ENCODE measurements at places on chromosomes 7 and 10. TPM values are rescaled to one million over a fixed set of nuclear protein-coding genes. Genes with fewer than 3 reads are reported as not detected.

Gene HOXA11
- not detected for total RNA-seq

Gene HILPDA
- 21.3 TPM for total RNA-seq

Gene ACHE
- total RNA-seq, result 1.5 TPM

Gene AGR2
- total RNA-seq, result 870 TPM

Gene OR2A7
- total RNA-seq, result 7.1 TPM

Gene CYP2E1
- total RNA-seq, result 0.54 TPM

Gene FAM237B
- not detected for total RNA-seq

Gene JCAD
- 43.5 TPM for total RNA-seq

Gene AMPH
- total RNA-seq, result not detected

Gene UNCX
- total RNA-seq, result not detected

Gene VSTM4
- not detected for total RNA-seq

Gene OR2A1
- not detected for total RNA-seq

Gene MET
- 223 TPM for total RNA-seq

Gene RELN
- under 0.01 TPM for total RNA-seq

Gene KLF14
- not detected for total RNA-seq

Gene PNLIPRP2
- total RNA-seq, result not detected

Gene VWDE
- not detected for total RNA-seq

Gene PNLIPRP3
- total RNA-seq, result not detected

Gene BTBD16
- total RNA-seq, result not detected

Data from placental epithelial cell (primary cell).